ENCODE measurements at places on chromosomes 1 and 21.

DNA sequence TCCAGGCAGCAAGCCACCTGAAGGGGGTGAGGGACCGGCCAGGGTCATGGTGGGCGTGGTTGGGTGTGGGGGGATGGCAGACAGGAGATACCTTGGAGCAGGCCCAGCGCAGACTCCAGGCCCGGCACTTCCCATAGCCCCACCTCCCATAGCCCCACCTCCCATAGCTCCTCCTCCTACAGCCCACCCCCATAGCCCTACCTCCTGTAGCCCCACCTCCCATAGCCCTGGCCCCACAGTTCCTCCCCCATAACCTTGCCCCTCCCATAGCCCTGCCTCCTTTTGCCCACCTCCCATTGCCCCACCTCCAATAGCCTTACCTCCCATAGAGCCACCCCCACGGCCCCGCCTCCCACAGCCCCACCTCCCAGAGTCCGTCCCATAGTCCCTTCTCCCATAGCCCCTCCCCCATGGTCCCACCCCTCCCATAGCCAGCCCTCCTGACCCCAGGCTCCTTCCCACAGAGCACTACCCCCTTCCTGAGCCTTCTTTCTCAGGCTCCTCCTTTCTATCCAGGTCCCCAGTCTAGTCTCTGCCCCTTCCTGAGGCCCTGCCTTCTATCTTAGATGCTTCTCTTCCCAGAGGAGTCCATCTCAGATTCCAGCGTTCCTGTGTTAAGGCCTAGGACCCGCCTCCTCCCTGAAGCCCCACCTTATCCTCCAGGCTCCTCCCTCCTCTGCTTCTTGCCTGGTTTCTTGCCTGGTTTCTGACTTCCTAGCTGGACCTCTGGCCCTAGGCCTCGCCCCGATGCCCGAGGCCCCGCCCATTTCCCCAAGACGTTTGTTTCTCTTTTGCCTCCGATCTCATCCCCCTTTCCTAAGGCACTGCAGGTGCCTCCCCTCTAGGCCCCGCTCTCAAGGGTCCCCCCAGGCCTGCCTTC, 46.8 kb downstream of the PTPRU start:
- DNase-seq, result peak; percentile 95
- H3K27me3 ChIP-seq, result no peaks in the 10 kb centered on the region
- H3K27ac ChIP-seq, result no peak overlapping the region
- peak overlapping the region; percentile 14 for H3K4me3 ChIP-seq
- no peaks in the 10 kb centered on the region for H3K36me3 ChIP-seq
- H3K4me1 ChIP-seq, result peaks cover 6% of the 10 kb centered on the region

DNA sequence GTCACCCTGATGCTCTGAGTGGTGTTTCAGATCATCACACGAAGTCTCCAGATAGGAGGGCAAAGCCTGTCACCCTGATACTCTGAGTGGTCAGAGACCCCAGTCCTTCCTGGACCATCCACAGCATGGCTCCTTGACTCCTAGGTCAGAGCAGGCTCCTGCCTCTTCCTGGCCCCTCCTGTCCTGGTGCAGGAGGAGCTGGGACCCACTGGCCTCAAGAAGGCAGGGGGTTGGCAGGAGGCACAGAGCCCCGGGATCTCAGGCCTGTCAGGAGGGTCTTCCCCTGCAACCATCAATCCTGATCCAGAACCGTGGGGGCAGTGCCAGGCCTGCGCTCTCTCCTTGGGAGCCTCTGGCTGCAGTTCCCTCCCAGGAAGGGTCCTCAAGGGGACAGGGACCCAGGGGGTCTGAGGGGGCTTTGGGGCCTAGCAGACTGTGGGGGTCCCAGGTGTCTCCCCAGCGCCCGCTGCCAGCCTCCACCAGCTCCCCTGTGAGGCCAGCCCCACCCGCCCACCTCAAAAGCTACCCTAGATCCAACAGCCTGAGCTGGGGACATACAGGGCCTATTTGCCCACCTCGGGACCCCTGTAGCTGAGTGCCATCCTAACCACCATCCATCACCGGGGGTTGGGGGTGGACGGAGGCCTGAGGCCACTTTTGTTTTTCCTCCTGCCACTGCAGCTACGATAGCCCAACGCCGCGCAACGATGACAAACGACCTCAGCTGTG, 27.5 kb downstream of the COL6A1 start:
- no peaks in the 10 kb centered on the region for H3K4me1 ChIP-seq
- no peaks in the 10 kb centered on the region for H3K27me3 ChIP-seq
- no peak overlapping the region for H3K4me3 ChIP-seq
- no peak for DNase-seq
- no peaks in the 10 kb centered on the region for H3K36me3 ChIP-seq

GRCh38 chr1:113040718-113041412, 32.1 kb upstream of the LRIG2 start:
- H3K4me1 ChIP-seq, result peaks cover 6% of the 10 kb centered on the region
- H3K4me3 ChIP-seq, result no peak overlapping the region
- DNase-seq, result no peak

DNA sequence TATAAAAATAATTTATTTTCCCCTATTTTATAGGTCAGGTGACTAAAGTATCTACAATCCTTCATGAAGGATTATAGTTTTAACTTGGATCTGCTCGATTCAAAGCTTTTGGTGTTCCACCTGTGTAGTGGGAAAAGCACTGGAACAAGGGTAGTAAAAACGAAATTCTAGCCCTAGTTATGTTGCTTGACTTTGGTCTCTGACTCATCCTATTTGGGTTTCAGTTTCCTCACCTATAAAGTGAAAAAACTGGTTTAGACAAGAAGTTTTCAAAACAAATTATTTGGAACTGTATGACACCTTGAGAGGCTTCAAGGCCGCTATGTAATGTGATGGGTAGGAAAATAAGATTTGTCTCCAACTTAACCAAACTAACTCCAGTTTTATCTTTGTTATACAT, 505.2 kb upstream of the ZRANB2 start:
- H3K4me3 ChIP-seq, result no peak overlapping the region
- H3K27me3 ChIP-seq, result no peaks in the 10 kb centered on the region
- H3K27ac ChIP-seq, result no peak overlapping the region
- H3K4me1 ChIP-seq, result no peaks in the 10 kb centered on the region

- no peak overlapping the region for H3K27ac ChIP-seq
- DNase-seq, result no peak
- no peaks in the 10 kb centered on the region for H3K27me3 ChIP-seq
- H3K36me3 ChIP-seq, result no peaks in the 10 kb centered on the region
Observed at GRCh38 chr1:2826316-2826715, 24.8 kb upstream of the TTC34 start.

DNA sequence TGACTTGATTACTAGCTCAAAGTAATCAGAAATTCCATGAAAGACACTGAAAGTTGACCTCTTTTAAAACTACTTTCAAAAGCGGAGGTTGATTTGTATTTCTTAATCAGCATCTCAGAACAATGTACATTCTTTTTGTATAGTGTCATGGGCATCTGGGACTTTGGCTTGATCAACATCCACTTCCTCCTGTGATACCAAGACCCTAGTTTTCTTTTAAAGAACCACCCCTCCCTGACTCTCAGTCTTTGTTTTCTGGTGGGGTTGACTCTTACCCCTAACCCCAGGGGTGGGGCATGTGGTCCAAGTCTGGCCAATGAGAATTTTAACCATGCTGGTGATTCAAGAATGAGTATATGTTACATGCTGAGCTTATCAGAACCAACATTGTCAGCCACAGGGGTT, 21.7 kb upstream of the IRF2BP2 start:
- no peak for DNase-seq
- H3K36me3 ChIP-seq, result no peaks in the 10 kb centered on the region
- no peak overlapping the region for H3K4me3 ChIP-seq
- H3K27me3 ChIP-seq, result no peaks in the 10 kb centered on the region

- DNase-seq, result no peak
- H3K4me1 ChIP-seq, result no peaks in the 10 kb centered on the region
- H3K36me3 ChIP-seq, result no peaks in the 10 kb centered on the region
- H3K4me3 ChIP-seq, result no peak overlapping the region
Observed at GRCh38 chr1:36239941-36240637, 15.8 kb downstream of the THRAP3 start.

- no peak overlapping the region for H3K27ac ChIP-seq
- no peak for DNase-seq
- no peak overlapping the region for H3K4me3 ChIP-seq
- no peaks in the 10 kb centered on the region for H3K4me1 ChIP-seq
- no peaks in the 10 kb centered on the region for H3K27me3 ChIP-seq
- H3K36me3 ChIP-seq, result no peaks in the 10 kb centered on the region
Observed at GRCh38 chr21:38752051-38752505, 53.7 kb upstream of the ETS2 start.

- H3K4me3 ChIP-seq, result peak overlapping the region; percentile 55
- peaks cover 15% of the 10 kb centered on the region for H3K27me3 ChIP-seq
- no peak overlapping the region for H3K27ac ChIP-seq
- no peaks in the 10 kb centered on the region for H3K36me3 ChIP-seq
- DNase-seq, result no peak
- peaks cover 5% of the 10 kb centered on the region for H3K4me1 ChIP-seq
Observed at GRCh38 chr1:24322470-24323177, 3.5 kb downstream of the GRHL3 start.

Data from iPS DF 6.9 (cell line).